ENCODE measurements at places on chromosomes 12 and 14.
A peak's percentile ranks its signal among the peaks of the same experiment; 100 is the strongest.

GRCh38 chr12:75996861-75997447 lies 34.6 kb downstream of the PHLDA1 start:
- no peak for DNase-seq

DNA sequence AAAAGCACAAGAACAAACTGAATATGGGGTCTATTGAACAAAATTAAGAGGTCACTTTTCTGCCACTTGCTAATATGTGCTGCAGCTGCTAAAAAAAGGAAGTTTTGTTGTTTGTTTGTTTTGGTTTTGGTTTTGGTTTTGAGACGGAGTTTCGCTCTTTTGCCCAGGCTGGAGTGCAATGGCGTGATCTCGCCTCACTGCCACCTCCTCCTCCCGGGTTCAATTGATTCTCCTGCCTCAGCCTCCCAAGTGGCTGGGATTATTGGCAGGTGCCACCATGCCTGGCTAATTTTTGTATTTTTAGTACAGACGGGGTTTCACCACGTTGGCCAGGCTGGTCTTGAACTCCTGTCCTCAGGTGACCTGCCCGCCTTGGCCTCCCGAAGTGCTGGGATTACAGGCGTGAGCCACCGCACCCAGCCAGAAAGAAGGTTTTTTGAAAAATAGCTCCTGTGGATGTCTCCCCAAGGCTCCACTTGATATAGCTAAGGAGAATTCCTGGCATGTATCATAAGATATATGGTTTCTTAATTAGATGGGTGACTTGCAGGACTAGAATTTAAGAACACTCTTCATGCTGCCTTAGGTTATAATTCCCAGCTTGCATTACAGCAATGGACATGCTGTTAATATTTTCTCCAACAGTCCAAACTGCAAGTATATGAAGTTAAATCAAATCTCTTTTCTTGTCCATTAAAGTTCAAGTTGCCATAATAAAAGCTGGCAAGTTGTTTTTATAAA lies 237.6 kb upstream of the AMIGO2 start:
- peak; percentile 32 for DNase-seq

DNA sequence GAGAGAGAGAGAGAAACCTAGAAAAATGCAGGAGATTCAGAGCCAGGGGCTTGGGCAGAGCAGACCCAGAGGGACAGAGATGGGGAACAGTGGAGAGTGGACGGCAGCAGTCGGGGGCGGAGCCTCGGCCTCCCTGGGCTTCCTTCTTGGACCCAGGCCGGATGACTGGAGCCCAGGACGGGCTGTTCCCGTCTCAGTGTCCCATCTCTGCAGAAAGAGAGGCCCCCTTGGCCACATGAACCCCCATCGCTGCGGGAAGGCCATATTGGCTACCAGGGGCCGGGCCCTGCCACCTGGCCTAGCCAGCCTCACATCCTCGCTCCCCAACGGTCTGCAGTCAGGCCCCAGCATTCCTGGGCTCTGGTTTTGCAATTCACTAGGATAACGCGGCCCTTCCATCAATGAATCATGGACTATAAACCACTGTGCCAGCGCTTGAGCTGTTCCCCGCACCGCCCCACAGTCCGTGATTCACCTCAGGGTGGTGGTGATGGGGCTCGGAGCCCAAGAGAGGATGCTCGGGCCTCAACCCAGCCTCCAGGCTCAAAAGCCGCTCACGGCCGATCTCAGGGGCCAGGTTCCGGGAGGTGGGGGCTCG lies 116.5 kb downstream of the RFLNA start:
- DNase-seq, result no peak

GRCh38 chr14:30874120-30874998 lies at the start of gene COCH:
Gene COCH (plus strand): TSS chr14:30874559. CDS start chr14:30874939, 380 bp downstream.
- DNase-seq, result peak; percentile 83

DNA sequence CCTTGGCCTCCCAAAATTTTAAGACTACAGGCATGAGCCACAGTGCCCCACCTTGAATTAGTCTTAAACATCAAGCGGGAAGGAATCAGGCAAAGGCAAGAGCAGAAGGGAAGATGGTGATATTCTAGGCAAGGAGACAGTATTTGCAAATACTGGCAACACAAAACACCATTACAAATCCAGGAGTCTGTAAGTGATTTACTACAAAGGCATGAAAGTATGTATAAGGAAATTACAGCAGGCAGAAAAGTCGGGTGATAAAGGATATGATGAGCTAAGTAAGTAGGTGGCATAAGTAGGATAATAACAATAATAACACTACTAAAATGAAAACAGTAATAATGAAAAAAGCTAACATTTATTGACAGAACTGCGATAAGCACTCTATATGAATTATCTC lies 28.5 kb downstream of the FMNL3 start:
- no peak for DNase-seq

GRCh38 chr12:4809013-4809448 lies 88.8 kb downstream of the GALNT8 start:
- no peak for DNase-seq

DNA sequence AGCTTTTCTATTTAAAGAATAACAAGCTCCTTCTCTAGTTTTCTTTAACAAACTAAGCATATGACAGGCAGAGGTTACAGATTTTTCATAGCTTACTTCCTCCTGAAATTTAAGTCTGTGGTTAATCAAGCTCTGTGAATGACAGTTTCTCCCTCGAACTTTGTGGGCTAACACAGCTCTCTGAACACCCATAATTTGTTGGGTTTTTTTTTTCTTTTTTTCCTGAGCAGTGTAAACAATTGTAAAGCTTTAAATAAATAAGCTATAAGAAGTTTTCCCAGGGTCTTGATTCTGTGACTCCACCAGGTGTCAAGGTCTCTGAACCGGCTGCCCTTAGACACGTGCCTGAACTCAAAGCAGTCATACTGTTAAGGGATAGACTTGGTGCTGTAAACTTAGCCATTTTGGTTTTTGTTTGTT lies 128.1 kb upstream of the AMIGO2 start:
- no peak for DNase-seq

GRCh38 chr12:51012570-51013236 lies 13.5 kb downstream of the SLC11A2 start:
- no peak for DNase-seq

DNA sequence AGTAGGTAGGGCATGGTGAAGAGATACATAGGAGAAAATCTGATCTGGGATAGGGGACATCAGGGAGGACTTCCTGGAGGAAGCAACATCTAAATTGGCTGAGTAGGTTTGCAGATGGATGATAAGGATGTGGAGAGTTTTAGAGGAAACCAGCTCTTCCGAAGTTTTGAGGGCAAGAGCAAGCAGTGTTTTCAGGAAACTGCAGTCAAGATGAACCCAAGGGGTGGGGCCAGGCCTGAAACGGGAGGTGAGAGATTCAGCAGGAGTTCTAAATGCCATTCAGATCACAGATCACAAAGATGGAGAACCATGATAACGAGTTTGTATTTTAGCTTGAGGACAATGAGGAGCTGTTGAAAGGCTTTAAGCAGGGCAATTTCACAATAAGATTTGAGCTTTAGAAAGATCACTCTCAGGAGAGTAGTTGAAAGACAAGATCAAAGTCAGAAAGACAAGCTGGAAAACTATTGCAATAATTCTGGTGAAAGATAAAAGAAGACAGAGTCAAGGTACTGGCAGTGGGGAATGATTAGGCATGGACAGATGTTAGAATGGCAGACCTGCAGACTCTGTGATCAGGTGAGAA lies 70.1 kb upstream of the PLXNC1 start:
- no peak for DNase-seq

DNA sequence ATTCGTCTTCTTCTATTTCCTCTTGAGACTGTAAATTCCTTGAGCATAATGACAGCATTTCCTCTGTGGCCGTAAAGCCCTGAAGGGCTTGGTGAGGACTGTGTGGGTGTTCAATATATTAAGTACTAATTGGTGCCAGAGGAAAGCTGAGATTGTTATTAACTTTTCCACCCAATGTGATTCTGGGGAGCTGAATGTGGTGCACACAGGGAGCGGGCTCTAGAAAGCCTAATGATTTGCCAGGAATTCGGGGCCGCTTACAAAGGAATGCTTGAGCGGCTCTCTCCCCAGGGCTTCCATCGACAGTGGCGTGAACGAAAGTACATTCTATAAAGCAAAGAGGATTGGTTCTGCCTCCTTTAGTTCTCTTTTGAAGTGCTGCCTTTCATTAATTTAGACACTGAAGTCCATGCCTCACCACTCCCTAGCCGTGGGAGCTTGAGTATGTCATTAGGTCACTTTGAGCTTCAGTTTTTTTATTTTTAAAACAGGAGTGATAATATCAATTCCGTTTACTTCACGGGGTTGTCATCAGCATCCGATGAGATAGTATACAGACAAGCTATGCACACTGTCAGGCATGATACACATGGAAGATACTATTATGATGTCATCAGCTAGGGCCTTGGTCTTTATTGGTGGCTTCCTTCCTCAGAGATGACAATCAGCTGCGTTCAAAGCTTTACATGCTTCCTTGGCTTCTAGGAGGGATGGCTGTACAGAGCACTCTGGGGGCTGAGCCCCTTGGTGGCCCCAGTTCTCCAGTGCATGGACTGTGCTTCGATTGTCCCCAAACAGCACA lies 11.0 kb upstream of the GSG1 start:
- no peak for DNase-seq

- no peak for DNase-seq
Measured at GRCh38 chr12:97131220-97131981, 224.3 kb downstream of the NEDD1 start.

DNA sequence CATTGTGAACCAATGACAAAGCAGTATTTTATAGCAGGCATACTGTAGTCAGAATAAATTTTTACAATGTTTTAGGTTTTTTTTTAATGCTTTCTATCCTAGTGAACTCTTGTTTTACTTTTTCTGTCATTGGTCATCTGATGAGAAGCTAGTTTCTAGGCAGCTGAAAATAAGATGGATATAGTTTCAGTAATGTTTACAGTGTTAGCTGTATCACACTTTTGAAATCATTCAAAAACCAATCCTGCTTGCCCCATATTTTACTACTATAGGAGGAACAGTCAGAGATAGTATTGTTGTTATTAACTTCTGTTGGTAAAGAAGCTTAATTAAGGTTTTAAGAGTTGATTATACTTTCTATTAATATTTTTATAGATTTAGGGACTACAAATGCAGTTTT lies 24.5 kb downstream of the USP15 start:
- DNase-seq, result no peak

- DNase-seq, result peak; percentile 59
Measured at GRCh38 chr12:109518820-109519665, 41.6 kb downstream of the UBE3B start.

GRCh38 chr12:94726236-94726835 lies 76.0 kb upstream of the TMCC3 start:
- DNase-seq, result no peak

DNA sequence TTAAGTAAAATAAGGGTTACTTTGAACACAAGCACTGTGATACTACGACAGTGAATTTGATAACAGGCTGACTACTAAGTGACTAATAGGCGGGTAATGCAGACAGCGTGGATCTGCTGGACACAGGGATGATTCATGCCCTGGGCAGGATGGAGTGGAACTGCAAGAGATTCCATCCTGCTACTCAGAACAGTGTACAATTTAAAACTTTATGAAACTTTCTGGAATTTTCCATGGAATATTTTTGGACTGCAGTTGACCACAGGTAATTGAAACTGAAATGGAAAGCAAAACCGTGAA lies 46.0 kb downstream of the YEATS4 start:
- no peak for DNase-seq

DNA sequence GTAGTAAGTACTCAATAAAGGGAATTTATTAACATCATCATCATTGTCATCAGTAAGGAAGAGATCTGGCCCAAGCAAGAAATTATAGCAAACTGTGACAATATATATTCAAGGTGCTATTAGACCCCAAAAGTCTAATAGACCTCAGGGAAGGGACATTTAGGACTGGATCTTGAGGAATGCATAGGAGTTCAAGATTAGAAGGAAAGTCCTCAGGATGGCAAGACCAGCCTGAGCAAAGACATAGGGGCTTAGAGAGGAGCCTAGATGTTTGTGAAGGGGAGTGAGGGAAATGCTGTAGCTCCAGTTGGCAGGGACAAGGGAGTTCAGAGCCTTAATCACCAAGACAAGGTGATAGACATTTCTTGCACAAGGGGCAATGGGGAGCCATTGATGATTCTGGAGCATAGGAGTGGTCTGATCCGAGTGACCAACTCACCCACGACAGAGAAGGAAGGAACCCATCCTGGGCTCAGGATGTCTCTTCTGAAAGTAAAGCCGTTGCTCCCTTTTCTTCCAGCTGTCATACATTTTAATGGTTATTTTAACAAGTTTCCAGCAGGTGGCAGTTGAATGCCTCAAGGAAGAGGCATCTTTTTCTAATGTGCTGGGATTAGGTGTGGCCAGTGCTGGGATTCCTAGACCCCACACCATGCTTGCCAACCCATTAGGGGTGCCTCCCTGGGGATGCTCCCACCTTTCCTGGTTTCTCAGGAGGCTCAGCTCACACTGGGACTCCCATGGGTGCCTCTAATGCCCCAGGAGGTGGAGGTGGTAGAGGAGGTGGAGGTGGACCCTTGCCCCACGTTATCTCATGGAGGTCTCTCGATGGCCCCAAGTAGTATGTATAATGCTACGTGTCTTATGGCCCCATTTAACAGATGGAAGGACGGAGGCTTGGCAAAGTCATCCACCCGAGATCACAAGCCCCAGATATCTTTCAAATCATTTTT lies 37.8 kb downstream of the PHETA1 start:
- peak; percentile 28 for DNase-seq

DNA sequence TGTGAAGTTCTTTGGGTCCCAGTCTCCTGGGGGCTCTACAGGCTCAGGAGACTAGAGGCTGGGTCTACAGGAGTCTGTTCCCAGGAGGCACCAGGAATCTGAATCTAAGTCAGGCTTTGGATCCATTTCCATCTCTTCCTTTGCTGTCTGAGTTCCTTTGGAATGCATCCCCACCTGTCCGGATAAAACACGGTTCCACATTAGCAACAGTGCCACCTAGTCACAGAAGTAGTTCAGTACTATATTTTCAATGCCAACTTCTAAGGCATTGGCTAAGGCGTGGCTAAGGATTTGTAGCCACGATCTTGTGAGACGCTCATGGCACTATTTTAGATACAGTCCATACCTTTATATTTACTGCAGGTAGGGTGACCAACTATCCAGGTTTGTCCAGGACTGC lies 15.1 kb downstream of the ZC2HC1C start:
- no peak for DNase-seq

GRCh38 chr14:34177466-34177865 lies 226.6 kb upstream of the EGLN3 start:
- DNase-seq, result no peak

- DNase-seq, result no peak
Measured at GRCh38 chr12:42673535-42673934, 84.0 kb upstream of the PRICKLE1 start.
